ENCODE measurements at places on chromosomes 4 and X. TPM values are rescaled to one million over a fixed set of nuclear protein-coding genes. Genes with fewer than 3 reads are reported as not detected.

The FAM184B gene
- not detected for total RNA-seq

The DCLK2 gene
- 0.41 TPM for total RNA-seq

The GK2 gene
- total RNA-seq, result not detected

The OPN1MW gene
- not detected for total RNA-seq

The SPACA5 gene
- total RNA-seq, result not detected

The CPZ gene
- total RNA-seq, result 9.1 TPM

The NEIL3 gene
- total RNA-seq, result 16.2 TPM

The CNGA1 gene
- total RNA-seq, result 1.4 TPM

The POLA1 gene
- 17.4 TPM for total RNA-seq

The DUSP21 gene
- total RNA-seq, result not detected

The L1CAM gene
- 68.8 TPM for total RNA-seq

The CFAP99 gene
- total RNA-seq, result 0.85 TPM

The RFC1 gene
- 65.7 TPM for total RNA-seq

The PCYT1B gene
- total RNA-seq, result not detected

The DDX53 gene
- total RNA-seq, result not detected

The RXFP1 gene
- not detected for total RNA-seq

The TKTL2 gene
- not detected for total RNA-seq

The NAP1L2 gene
- not detected for total RNA-seq

The CDS1 gene
- 37.3 TPM for total RNA-seq

The UFSP2 gene
- 22.7 TPM for total RNA-seq

The TRAM1L1 gene
- total RNA-seq, result 1.6 TPM

The CT83 gene
- total RNA-seq, result not detected

The CXCL6 gene
- total RNA-seq, result not detected

The GUCY2F gene
- total RNA-seq, result not detected

The VCX2 gene
- not detected for total RNA-seq

The SSX4B gene
- not detected for total RNA-seq

The RNF175 gene
- not detected for total RNA-seq

The ATP2B3 gene
- total RNA-seq, result not detected

The GLRB gene
- 7.3 TPM for total RNA-seq

The MAGEC1 gene
- total RNA-seq, result 0.28 TPM

The COL4A6 gene
- total RNA-seq, result 15.5 TPM

The SPANXA2 gene
- 4.7 TPM for total RNA-seq

The CXCL11 gene
- not detected for total RNA-seq

The DEFB131A gene
- not detected for total RNA-seq

The NR3C2 gene
- 0.96 TPM for total RNA-seq

The HMGN5 gene
- total RNA-seq, result 3.6 TPM

The ASB9 gene
- 5.7 TPM for total RNA-seq

The MAML3 gene
- 15.2 TPM for total RNA-seq

The KLF8 gene
- 93.2 TPM for total RNA-seq
